ENCODE measurements at places on chromosomes 2 and 18.

GRCh38 chr2:74533464-74533863, 3.7 kb downstream of the HTRA2 start:
- no peak for DNase-seq

DNA sequence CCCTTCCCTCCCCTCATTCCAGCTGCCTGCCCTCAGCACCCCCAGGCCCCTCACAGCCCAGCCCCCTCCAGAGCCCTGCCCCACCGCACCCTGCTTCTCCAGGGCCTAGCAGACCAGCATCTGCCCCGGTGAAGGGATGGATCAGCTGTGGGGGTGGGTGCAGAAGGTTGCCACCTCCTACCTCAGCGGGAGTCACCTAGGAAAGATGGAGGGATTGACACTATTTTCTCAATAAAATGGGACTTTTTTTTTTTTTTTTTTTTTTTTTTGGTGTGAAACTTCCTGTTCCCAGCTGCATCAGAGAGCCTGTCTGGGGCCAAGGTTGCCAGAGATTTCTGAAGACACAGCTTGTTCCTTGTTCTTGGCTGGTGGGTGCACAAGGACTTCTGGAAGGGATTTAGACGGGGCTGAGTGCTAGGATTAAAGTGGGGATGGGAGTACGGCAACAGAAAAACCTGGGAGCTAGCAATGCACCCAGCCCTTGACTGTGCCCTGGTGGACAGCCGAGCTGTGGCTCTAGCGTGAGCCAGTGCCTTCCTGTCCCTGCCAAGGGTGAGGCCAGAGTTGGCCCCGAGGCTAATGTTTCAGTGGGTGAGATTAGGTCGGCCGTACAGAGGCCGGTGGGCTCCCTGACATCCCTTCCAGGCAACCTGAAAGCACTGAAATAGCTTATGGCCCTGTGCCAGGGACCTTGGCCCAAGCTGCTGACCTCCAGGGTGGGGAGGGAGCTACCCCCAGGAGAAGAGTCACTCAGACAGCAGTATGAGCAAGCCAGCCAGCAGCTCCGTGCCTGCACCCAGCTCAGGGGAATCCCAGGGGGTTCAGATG, 4.6 kb downstream of the B3GNT7 start:
- DNase-seq: no peak

DNA sequence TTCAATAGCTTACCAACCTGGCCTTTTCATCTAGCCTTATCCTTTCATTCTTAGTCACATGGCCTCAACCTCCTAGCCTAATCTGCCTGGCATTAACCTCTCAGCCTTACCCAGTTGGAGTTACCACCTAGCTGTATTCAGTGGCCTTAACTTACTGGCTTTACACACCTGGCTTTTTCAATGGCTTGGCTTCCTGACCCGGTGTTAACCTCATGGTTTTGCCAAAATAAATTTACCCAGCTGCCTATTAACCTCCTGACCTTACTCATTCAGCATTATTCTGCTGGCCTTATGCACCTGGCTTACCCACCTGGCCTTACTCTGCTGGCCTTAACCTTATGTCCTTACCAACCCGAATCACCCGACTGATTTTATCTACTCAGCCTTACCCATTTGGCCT, 135.5 kb upstream of the ZSWIM2 start:
- no peak for DNase-seq

GRCh38 chr2:16587601-16588000, 78.0 kb downstream of the CYRIA start:
- DNase-seq: no peak

- DNase-seq: no peak
Measured at GRCh38 chr2:221758076-221758475, 186.0 kb upstream of the EPHA4 start.

DNA sequence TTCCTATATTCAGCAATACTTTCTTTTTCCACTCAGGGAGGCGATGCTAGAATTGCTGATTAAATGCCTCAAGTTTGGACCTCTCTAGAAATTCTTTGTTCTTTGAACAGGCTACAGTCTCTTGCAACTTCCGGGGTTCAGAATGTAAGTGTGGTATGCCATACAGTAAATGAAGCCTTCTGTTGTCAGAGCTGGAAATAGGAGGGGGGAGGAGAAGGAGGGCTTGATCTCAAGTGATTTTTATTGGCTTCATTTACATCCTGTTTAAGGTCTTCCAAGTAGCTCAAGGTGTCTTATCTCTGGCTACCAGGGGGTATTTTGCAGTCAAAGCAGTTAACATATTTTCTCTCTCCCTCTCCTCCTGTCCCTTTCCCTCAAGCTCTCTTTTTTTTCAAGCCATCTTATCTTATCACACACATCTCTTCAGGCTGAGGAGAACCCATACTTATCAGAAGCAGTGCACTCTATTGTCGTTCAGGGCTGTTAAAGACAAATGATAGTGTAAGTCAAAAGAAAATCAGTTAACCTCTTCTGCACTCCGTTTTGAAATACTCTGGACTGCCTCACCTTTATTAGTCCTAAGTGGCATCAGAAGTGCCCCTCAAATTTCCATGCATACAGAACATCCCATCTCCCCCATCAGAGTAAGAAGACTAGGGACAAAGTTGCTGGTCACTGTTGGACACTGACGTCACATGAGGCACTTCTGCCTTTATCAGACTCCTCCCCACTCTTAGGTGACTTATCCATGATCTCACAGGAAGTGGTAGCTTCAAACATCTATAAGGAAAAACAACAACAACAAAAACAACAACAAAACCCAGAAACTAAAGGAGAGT, 112.2 kb downstream of the ZNF521 start:
- no peak for DNase-seq

DNA sequence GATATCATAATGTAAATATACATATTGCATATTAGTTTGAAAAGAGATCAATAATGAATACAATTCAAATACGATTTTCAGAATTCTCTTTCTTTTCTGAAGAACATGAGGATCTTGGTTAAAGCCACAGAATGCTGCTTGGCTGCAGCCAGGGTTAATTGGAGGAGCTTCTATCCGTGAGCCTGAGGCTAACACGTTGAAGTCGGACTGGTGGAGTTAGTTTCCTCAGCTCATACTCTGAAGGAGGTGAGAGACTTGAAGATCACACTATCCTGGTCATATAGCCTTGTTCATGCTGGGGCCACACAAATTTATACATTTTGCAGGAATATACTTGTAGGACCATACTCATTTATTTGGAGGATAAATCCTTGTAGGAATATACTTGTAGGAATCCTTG, 335.8 kb downstream of the TRIB2 start:
- no peak for DNase-seq

All from AG09319 (cell line).